Activated naive CD8-positive, alpha-beta T cell treated with anti-CD3 and anti-CD28 coated beads for 36 hours (primary cell): ENCODE measurements at places on chromosomes 1 and 21.

GRCh38 chr1:38153778-38154470, 107.3 kb upstream of the POU3F1 start:
- no peaks in the 10 kb centered on the region for H3K4me1 ChIP-seq
- no peak for DNase-seq
- H3K27me3 ChIP-seq, result peaks cover 25% of the 10 kb centered on the region
- peaks cover 2% of the 10 kb centered on the region for H3K36me3 ChIP-seq
- no peak overlapping the region for H3K27ac ChIP-seq
- H3K4me3 ChIP-seq, result no peak overlapping the region

DNA sequence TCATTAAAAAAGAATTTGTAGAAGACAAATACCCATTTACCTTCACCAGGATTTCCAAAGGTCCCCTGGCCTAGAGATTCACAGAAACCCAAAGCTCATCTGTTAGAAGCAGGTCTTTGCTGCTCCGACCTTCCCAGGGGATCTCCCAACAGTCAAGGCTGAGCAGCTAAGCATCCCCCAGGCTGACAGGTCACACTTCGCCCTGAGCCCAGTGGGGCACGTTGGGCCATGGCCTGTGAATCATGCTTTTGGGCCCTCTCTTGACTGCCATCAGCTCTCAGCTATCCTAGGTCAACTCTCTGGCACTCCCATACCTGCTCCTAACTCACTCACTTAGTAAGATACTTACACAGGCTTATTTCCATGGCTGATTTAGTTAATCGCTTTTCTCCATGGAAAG, 157.7 kb downstream of the DSCAM start:
- no peak overlapping the region for H3K4me3 ChIP-seq
- H3K27ac ChIP-seq, result no peak overlapping the region
- no peaks in the 10 kb centered on the region for H3K36me3 ChIP-seq

GRCh38 chr1:93651695-93652094, 29.9 kb downstream of the BCAR3 start:
- no peak overlapping the region for H3K4me3 ChIP-seq
- H3K27me3 ChIP-seq, result peaks cover 8% of the 10 kb centered on the region
- no peaks in the 10 kb centered on the region for H3K4me1 ChIP-seq
- no peak for DNase-seq
- no peak overlapping the region for H3K27ac ChIP-seq

DNA sequence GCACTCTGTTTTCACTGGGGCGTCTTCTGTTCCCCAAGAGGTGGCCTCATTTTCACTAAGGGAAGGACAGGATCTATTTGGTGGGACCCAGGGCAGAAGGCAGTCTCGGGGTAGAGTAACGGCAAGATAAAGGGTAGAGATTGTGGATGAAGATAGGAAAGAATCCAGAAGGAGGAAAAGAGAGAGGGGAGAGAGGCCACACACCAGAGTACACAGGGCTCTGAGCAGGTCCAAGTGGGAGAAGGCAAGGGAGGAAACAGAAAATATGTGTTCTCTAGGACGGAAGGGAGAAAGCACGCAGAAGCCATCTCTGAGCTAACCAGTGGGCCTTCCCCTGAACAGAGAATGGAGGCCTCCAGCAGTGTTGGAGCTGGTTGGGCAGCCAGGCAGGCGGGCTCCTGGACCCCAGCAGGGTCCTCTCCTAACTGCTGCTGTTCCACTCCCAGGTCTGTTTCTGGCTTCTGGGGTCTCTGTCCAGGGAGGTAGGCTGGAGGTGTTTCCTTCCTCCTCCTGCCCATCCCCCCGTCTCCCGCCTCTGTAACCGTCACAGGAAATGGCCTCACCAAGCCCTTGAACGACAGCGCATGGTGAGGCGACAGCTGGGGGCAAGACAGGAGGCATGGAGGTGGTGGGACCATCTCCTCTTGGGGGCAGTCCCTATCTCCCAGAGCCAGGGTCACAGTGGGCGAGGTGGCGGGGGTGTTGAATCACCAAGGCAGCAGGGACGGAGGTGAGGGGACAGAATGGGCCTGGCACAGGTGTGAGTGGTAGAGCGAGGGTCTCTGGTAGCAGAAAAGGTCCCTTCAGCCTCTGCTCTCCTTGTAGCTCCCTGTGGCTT, 649 bp downstream of the PTPN7 start:
- H3K36me3 ChIP-seq, result peaks cover 36% of the 10 kb centered on the region
- peak; percentile 77 for DNase-seq
- peak overlapping the region; percentile 98 for H3K4me3 ChIP-seq
- H3K27ac ChIP-seq, result peak overlapping the region; percentile 99
- H3K4me1 ChIP-seq, result peaks cover 63% of the 10 kb centered on the region

GRCh38 chr1:165815725-165816124, 11.7 kb upstream of the UCK2 start:
- no peaks in the 10 kb centered on the region for H3K36me3 ChIP-seq
- peaks cover 3% of the 10 kb centered on the region for H3K27me3 ChIP-seq
- no peak overlapping the region for H3K27ac ChIP-seq
- DNase-seq, result no peak
- H3K4me1 ChIP-seq, result no peaks in the 10 kb centered on the region
- no peak overlapping the region for H3K4me3 ChIP-seq

DNA sequence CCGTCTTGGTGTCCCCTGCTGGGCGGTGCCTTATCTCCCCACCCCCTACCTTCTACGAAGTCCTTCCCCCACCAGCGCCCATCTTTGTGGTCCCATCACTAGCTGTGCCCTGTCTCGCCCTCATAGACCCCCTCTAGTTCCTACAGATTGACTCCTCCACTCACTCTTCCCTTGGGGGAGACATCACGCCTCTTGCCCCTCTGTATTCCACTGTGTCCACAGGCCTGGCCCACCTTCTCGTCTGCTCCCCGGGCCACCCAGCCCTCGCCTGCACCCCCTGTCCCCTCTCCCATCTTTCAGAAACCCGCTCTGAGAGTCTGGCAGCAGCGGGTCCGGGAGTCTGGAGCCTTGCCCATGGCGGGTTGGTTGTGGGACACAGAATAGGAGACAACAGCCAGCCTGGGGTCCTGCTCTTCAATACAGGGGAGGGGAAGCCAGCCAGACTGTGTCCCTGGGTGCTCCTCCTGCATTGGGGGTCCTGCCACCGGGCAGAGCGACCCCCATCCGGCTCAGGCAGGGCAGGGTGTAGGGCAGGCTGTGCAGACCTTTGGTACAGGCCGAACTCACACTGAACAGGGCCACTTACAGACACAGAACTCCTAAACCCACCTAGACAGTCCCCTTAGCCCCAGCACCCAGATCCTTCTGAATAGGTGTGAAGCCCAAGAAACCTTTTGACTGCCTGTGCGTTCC, 1.1 kb downstream of the RNF187 start:
- H3K27me3 ChIP-seq, result no peaks in the 10 kb centered on the region
- peaks cover 33% of the 10 kb centered on the region for H3K4me1 ChIP-seq
- H3K27ac ChIP-seq, result peak overlapping the region; percentile 91
- H3K4me3 ChIP-seq, result peak overlapping the region; percentile 92
- peaks cover 31% of the 10 kb centered on the region for H3K36me3 ChIP-seq

DNA sequence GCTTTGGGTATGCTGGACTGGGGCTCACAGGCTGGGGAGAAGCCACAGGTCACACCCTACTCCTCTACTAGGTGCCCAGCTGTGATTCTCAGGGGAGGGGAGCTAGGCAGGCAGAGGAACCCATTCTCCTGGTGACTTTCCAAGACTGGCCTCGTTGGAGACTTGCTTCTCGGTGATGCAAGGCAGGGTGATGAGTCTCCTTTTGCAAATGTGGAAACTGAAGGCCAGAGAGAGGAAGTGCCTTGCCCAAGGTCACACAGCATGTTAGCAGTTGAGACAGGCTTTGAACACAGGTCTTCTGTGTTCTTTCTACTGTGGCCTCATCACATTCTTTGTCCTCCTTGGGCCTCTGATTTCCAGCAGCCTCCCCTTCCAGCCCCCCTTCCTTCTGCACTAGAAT, 20.5 kb upstream of the C1QA start:
- no peaks in the 10 kb centered on the region for H3K4me1 ChIP-seq
- DNase-seq, result no peak
- no peak overlapping the region for H3K4me3 ChIP-seq

GRCh38 chr1:47479664-47480063, 41.8 kb downstream of the FOXD2 start:
- no peak overlapping the region for H3K27ac ChIP-seq
- no peaks in the 10 kb centered on the region for H3K36me3 ChIP-seq
- H3K27me3 ChIP-seq, result peaks cover 4% of the 10 kb centered on the region

DNA sequence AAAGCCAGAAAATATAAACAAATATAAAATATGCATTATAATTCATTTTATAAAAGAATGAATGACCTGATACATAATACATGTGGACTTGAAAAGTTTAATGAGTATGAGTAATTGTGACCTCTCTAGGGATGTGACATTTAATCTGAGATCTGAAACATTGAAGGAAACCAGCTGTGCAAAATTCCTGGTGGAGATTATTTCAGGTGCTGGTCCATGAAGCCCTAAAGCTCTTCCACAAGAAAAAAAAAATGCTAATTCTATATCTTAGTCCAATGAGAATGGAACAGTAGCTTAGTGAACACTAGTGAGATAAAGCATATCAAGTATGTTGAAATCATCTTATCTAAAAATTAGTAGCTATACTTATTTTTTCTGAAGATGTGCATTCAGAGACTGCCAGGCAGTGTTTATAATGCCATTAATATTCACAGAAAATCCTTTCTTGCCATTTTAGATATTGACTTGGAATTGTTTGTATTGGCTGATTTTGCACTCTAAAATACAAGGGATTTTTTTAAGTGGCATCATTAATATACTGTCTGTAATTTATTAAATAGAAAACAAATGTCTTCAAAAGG, 1485.9 kb downstream of the PLA2G4A start:
- DNase-seq, result no peak
- H3K4me1 ChIP-seq, result no peaks in the 10 kb centered on the region
- no peak overlapping the region for H3K4me3 ChIP-seq
- H3K27ac ChIP-seq, result no peak overlapping the region
- H3K36me3 ChIP-seq, result no peaks in the 10 kb centered on the region

DNA sequence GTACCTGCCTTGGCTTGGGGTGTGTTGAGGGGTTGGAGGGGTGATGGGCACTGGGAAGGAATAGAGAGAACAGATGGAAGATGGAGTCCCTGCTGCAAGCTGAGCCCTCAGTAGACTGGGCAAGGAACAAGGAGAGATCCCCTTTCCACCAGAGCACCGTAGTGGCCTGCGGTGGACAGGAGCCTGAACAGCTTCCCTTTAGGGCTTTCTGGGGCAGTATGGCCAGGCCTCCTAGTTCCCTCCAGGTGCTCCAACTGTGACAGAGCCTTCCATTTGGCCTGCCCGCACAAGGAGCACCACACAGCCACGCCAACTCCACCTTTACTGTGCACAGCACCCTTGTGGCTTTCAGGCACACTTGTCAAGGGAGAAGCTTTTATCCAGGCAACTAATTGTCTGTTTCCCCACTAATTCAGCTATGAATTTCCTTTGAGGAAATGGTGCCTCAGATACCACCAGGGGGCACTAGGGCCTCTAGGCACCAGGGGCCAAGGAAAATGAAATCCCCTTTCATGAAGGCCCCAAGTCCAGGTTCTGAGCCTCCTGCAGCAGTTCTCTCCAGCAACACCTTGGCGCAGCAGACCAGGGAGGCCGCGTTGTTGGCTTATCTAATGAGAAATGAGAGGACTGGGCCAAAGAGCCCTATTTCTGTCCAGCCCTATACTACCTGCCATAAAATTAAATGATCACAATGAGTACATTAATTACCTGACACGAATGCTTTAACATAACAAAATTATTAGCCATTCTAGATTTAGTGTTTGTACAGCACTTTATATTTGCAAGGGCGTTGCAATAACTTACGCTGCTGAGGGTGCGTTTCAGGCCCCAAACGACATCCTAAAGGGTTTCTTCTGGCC, 23.1 kb upstream of the ERI3 start:
- H3K4me3 ChIP-seq, result no peak overlapping the region
- no peaks in the 10 kb centered on the region for H3K4me1 ChIP-seq
- peak; percentile 40 for DNase-seq
- no peak overlapping the region for H3K27ac ChIP-seq
- no peaks in the 10 kb centered on the region for H3K36me3 ChIP-seq

DNA sequence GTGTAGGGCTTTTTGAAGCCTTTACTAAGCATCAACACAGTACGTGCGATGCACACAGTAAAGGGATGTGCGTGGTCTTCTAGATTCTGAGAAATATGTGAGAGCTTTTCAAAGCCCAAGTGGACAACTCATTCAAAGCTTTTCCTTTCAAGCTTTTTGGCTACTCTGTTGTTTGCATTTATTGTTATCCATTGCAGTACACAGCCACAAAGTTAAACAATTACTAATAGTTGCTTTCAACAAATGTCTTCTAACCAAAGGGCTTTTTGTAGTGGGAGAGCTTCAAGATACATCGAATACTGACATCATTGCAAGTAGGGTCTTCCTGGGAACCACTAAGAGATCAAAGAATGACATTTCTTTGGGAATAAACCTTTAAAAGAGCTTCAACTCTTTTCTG, 97.9 kb upstream of the ETV3 start:
- no peak overlapping the region for H3K4me3 ChIP-seq
- no peaks in the 10 kb centered on the region for H3K4me1 ChIP-seq
- H3K27ac ChIP-seq, result no peak overlapping the region
- peaks cover 15% of the 10 kb centered on the region for H3K27me3 ChIP-seq
- no peak for DNase-seq

DNA sequence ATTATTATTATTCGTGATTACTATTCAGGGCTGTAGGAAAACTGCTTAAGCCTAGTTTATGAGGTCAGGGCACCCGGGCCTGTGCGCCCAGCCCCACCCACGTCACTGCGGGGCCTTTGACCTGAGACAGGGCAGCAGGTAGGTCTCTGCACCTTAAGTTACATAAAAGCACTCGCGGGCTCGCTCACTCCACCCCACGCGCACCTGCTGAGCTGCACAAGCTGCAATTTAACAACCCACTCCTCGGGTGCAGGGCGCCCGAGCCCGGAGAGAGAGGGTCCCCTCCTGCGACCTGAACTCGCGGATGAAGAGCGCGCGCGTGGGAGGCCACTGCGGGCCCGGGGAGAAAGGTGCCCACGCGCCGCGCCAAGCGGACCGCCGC, 477 bp downstream of the ICMT start:
- peak overlapping the region; percentile 86 for H3K27ac ChIP-seq
- H3K4me1 ChIP-seq, result peaks cover 18% of the 10 kb centered on the region
- H3K36me3 ChIP-seq, result peaks cover 17% of the 10 kb centered on the region
- DNase-seq, result no peak
- H3K27me3 ChIP-seq, result peaks cover 24% of the 10 kb centered on the region
- H3K4me3 ChIP-seq, result peak overlapping the region; percentile 90

DNA sequence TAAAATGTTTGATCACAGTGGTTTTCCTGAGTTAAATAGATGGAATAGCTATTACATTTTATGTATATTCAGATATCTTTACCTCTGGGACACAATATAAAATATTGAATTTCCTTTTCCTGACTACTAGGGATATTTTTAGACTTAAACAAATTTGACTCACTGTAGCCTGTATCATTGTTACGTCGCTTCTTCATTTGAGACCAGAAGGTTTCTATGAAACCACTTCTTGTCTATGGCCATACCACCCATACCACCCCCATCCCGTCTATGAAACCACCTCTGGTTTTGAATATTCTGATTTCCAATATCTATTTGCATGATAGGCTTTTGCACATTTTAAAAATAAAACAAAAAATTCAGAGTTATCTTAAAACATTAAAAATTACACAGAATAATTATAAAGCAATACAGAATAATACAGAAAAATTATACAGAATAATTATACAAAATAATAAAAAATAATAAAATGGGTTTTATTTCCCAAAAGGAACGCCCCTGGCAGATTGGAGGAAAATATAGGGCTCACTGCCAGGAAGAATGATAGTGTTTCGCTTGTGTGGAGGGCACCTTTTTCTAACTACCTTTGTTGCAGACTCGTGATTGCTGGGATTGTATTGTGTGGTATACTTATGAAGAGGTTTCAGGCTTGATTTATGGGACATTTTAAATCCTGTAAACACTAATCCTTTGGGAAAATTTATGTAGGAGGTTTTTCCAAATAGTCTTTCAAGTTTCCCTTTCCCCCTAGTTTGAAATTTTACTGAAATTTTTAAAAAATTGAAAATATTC, 4.7 kb downstream of the SPEN start:
- H3K27ac ChIP-seq, result no peak overlapping the region
- no peak for DNase-seq
- peaks cover 18% of the 10 kb centered on the region for H3K36me3 ChIP-seq
- H3K27me3 ChIP-seq, result no peaks in the 10 kb centered on the region
- H3K4me3 ChIP-seq, result no peak overlapping the region
